ENCODE measurements at places on chromosomes 4 and X.

DNA sequence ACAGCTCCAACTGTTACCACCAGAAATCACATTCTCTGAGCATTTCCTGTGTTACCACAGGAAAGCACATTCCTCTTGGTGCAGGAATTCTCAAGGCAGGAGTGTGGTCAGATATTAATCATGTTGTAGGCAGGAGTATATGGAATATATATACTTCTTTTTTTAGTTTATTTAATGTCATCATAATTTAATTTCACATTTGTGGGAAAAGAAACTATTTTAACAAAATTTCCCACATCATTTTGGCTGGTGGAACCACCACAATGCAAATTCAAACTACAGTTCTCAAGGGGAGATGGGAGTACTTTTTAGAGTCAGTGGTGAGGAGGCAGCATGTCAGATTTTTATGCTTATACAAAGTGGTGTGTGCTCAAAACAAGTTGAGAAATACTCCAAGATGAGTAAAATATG is 139.0 kb downstream of the ATP10D start:
- peak; percentile 90 for DNase-seq

DNA sequence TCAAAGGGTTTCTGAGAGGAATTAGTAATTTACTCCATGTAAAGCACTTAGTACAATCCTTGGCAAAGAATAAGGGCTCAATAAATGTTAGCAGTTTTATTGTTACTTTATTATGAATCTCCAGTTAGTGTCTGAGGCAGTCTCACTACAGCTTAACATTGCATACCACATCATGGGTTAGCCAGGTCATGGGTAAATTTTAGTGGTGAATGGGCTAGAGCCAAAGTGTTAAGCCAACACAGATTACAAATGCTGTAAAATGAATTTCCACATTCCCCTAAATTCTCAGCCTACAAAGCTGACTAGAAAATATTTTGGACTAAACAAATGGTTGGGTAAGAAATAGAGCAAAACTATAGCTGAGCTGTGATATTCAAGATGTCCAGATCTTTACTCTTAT is 72.4 kb downstream of the NRK start:
- DNase-seq, result peak; percentile 55

GRCh38 chr4:54586320-54586955 is 71.3 kb upstream of the KIT start:
- DNase-seq, result peak; percentile 9

DNA sequence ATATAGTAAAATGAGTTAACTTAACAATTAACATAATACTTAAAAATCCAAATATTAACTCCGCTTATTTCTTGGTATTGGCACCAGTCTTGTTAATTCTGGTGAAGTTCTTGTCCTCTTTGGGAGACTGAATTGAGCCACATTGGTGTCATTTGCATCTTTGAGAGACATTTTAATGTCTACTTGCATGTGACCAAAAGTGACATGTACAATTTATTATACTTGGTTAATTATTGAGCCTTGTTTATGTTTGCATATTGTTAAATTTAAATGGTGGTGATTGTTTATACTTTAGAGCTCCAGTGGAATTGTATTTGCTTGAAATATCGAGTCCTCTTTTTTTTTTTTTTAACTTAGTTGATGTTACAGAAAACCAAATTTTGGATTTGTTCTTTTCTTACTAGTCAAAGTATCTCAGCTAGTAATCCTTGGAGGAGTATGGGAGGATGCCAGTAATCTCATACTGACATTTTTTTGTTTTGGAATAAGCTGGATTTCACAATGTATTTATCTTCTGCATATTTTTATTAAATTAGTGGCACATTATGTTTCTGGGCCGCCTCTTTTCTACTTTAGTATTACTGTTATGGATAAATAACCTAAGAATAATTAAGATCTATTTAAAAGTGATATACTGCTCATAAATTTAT is 3.9 kb downstream of the SPCS3 start:
- peak; percentile 29 for DNase-seq

DNA sequence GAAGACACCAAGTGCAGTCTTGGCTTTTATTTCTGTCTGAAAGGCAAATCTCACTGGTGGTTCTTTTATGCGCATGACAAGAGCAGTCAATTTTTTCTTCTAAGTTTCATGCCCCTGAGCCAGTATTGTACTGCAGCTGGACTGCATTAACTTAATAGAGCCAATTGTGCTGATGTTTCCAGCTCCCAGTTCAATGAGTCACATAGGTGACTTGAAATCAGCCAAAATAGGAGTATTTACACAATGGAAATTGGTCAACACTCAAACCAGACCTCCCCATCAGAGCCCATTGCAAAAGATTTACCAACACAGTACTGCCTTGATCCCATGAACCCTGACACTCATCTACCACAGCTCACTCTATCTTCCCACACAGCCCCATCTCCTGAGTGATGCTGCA is 100.3 kb upstream of the GUCY1A1 start:
- DNase-seq, result peak; percentile 66

GRCh38 chrX:127439676-127440075 is 612.5 kb downstream of the ACTRT1 start:
- no peak for DNase-seq

DNA sequence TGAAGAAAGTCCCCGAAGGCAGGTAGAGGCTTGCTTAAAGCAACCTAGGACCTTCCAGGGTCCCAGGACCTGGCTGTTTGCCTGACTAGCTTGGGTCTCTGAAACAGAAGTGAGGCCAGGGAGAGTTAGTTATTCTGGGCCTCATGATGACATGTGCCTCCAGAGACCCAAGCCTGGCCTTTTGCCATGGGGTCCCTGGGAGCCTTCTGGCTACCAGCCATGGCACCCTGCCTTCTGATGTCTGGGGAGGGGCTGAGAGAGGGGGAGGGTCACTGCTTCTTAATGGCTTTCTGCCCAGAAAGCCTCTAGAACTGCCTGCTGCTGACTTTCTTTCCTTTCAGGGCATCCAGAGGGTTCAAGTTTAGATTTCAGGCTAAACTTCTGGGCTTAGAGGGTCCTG is 1.0 kb upstream of the STARD8 start:
- no peak for DNase-seq

GRCh38 chrX:19212037-19212436 is 89.8 kb upstream of the ADGRG2 start:
- no peak for DNase-seq

DNA sequence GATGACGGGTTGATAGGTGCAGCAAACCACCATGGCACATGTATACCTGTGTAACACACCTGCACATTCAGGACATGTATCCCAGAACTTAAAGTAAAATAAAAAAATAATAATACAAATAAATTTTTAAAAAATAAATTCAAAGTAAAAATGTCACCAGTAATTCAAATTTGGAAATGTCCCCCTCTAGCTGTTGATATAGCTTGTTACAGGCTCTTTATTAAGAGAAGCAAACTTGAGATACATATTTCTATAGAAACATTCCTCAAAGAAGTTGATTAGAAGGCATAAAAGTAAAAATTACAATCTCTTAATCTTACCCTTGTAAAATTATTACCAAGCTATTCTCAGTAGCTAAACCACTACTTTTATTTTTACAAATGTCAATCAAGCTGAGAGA is 1397.0 kb downstream of the FAM133A start:
- no peak for DNase-seq

GRCh38 chrX:45788941-45789348 is 588.3 kb upstream of the DIPK2B start:
- DNase-seq, result peak; percentile 35

DNA sequence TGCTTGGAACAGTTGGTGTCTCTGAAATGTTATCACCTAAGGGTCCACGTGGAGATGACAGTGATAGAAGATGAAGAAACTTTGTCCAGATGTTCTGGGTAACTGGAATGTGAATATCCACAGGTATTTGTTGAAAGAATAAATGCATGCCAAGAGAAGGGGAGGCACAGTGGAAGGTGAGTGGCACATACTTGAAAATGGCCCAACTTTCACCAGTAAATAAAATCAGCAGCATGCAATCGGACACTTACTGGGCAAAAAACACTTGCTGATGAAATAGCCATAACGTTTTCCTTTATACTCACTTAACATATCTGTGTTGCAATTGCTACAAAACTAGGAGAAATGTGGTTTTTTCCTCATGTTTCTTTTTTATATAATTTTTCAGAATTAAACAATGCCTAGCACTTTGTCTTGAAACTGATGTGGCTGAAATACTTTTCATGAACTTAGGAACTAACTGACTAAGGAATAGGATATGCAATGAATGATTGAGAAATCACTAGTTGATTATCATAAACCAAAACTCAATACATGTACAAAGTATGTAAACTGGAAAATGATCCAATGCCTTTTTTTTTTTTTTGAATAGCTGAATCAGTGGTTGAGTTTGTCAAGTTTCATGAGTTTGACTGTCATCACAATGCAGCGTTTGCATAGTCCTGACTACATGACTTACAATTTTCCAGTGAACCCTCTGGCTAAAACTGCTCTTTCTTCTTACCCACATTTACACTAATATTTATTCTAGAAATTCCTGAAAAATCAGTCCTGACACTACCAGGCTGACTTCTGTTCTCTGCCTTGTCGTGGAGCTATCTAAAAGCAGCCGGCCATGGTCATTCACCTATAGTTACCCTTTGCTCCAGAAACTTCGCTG is 127.4 kb downstream of the CPE start:
- DNase-seq, result peak; percentile 67
